Activated CD4-positive, alpha-beta T cell treated with anti-CD3 and anti-CD28 coated beads for 36 hours (primary cell): ENCODE measurements at places on chromosomes 7 and 10. TPM values are rescaled to one million over a fixed set of nuclear protein-coding genes. Genes with fewer than 3 reads are reported as not detected.

The PDE6C gene
- not detected for total RNA-seq

The EN2 gene
- total RNA-seq: not detected

The RBP3 gene
- not detected for total RNA-seq

The TAS2R4 gene
- 0.62 TPM for total RNA-seq

The TAS2R5 gene
- total RNA-seq: 1.4 TPM

DNA sequence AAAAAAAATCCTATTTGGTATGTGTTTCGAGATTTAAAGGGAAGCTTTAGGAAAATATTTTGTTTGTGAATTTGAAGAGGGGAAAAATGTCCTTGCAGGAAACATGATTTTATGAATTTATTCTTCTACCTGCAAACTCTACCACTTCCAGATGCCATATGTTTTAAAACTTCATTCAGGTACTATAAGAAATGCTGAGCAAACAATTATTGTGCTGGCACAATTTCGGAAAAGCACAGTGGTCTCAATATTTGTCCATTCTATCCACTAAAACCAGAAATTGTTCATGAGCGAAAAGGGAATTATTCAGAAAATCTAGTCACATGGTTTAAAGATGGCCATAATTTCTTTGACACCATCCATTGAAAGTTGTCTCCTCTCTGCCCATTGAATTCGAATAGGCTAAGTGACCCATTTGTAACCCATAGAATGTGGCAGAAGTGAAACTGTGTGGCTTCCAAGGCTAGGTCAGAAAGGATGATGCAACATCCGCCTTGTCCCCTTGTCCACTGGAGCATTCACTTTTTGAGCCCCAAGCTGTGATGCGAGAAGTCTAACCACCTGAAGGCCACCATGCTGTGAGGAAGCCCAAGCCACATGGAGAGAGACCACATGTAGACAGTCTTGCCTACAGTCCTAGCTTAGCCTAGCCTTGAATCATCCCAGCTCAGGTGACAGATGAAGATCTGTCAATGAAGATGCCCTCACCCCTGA lies 189.8 kb upstream of the PRKCQ start:
- DNase-seq: no peak

- no peak for DNase-seq
These were observed 104.9 kb downstream of the ADK start for GRCh38 chr10:74255888-74256357.

DNA sequence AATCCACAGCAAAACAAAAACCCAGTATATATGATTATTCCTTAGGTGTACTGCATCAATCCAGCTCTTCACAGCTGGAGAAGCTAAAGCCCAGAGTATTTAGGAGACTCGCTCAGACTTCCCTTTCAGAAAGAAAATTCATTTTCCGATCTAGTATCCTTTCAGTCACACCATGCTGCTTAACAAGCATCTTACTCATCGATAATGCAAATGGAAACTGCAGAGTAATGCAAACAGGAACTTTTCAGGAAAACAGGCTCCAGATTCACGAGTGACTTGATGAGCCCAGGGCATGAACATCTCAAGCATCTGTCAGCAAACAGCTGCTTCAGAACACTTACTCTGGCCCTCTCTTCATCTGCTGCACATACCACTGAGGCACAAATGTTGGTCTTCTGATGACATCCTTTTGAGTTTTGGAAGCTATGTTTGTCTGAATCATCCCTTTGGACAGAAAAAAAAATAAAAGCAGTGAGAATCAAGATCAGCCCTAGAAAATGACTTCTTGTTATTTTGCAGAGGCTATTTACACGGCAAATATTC lies 24.9 kb upstream of the ZC3HAV1L start:
- no peak for DNase-seq

GRCh38 chr10:96505150-96506136 lies 8.3 kb downstream of the TLL2 start:
- DNase-seq: no peak

DNA sequence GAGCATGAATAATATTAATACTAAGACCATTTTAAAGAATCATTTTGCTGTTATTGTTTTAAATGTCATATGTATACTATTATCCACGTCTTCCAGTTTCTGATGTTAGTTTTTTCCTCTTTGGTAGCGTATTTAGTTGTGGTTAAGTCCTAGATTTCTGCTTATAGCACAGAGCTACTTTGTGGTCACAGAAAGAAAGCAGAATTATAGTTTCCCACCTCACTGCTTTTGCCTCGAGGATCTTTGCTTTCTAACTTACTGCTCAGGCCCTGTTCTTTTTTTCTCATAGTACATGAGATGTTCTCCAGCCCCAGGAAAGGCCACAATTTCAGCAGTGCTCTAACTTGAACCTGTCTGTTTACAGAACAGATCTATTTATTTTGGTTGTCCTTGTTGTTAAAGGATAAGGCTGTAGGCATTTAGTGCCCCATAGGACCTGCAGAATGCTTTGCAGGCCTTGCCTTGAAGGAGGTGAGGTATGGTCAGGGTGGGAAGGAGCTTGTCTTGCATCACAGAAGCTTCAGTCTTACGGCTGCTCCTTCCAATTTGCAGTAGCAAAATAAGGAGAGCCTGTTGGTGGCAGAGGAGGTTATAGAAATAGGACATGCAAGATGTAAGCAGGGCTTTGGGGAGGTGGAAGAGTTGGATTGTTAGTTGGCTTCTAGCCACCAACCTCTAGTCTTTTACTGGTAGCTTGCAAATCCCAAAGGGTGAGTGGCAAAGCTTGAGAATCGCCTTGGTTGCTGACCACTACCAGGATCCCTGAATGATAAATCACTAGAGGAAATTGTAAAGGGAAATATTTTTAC lies 129.1 kb downstream of the LRRC4 start:
- no peak for DNase-seq

DNA sequence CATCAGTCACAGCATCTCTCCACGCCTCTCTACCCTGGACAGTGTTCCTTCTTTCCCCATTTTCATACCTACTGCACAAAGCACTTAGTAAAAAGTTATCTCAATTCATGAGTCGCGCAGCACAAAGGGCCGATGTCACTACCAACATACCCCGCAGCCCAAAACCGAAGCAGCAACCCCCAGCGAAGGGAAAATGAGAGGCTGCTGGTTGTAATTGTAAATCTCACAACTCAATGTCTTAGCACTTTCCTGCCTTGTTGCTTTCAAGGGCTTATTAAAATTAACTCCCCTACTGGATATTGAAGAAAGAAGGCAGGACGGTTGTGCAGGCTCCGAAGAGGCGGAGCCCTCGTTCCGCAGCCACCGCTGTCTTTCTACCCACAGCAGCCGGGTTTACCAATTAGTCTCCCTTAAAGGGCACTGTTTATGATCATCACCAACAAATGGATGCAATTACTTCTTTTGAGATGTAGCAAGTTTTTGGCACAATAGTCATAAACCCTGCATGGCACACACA lies 6.5 kb downstream of the DIP2C start:
- no peak for DNase-seq

GRCh38 chr7:30681815-30682211 lies 443 bp downstream of the CRHR2 start:
- DNase-seq: peak; percentile 24

- no peak for DNase-seq
These were observed 23.5 kb downstream of the OGDH start for GRCh38 chr7:44629829-44630522.

- DNase-seq: no peak
These were observed 838.6 kb upstream of the SORCS1 start for GRCh38 chr10:108003061-108003460.
